Hindlimb muscle (tissue), 1 donor: ENCODE measurements at places on chromosomes 6 and 20. TPM values are rescaled to one million over a fixed set of nuclear protein-coding genes. Genes with fewer than 3 reads are reported as not detected.

GRCh38 chr6:148441454-148441911, 98.8 kb downstream of the SASH1 start:
- DNase-seq = no peak

DNA sequence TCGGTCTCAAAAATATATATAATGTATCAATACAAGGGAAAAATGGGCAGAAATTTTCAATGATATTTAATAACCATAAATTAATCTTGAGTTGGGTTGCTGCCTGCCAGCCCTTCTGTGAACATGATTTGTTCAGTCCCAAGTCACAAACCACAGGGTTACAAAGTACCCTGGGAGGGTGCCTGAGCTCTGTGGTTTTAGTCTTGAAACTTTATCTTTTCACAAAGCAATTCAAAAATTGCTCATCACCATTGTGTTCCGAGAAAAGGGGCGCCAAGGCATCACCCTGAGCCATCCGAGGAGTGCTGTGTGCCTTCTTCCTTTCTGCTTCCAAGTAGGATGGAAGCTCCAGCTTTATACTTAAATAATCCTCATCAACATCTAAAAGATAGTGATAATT, 141.6 kb upstream of the AKAP12 start:
- DNase-seq = no peak

DNA sequence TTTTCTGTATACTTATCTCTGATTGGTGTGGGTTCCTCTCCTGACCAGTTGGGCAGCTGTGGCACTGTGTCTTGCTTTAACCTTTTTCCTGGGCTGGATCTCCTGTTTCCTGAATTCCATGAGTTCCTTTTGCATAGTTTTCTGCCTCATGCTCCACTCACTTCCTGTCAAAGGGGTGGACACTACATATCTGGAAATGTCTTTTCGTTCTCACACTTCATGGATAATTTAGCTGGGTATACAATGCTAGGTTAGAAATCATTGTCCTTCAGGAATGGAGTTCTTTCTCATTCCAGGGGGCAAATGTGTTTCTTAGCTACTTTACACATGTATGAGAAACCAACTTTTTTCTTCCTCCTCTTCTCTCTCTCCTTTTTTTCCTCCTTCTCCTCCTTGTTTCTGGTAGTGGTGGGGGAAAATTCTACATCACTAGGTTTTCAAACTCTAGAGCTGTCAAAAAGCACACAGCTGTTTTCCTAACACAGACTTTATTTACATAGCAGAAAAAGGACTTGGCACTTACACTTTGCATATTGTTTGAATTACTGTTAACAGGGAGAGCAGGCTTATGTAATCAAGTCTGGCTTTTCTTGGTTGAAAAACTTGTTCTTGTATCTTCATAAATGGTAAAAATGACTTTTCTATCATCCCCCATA, 9.0 kb upstream of the DDX27 start:
- no peak for DNase-seq

DNA sequence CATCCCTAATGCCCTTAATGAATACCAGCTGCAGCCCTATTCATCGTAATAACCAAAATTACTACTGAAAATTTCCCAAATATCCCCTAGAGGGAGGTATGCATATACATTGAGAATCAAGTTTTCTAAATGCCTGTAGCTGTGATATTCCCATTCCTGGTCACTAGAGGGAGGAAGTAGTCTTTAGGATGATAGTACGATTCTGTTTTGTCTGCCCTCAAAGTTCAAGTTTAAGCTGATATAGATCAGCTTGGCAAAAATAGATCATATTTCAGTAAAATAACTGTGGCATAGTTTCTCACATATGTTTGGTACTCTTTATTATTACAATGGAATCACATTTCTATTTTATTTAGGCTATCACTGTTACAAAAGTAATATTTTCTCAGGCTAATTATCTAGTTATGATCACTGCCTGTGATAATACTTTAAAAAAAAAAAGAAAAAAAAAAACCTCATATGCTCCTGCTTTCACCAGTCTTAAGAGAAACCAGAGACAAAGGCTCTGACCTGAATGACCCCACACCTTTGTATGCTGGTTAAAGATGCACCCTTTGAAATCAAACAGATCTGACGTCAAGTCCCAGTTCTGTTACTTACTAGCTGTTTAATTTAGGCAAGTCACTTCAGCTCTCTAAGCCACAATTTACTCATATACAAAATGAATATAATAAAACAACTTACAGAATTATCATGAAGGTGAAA, 11.0 kb downstream of the TSPYL1 start:
- DNase-seq = peak; percentile 57

OR12D3 gene
- not detected for polyA plus RNA-seq

DNA sequence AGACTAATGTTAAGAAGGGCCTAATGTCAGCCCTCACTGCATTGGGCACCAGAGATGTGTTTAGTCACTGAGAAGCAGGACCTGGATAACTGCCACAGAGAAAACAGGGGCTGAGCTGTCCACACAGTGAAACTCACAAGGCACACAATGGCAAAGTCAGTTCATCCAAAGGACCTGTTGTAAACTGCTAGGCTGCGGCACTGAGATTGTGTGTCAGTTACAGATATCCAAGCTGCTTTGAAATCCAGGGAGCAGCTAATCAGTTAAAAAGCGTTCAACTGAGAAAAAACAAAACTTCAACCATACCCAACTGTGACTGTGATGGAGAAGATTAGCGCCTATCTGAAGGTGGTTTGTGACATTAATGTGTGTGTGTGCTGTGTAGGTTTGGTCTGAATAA, 27.8 kb upstream of the TMEM14A start:
- no peak for DNase-seq

GRCh38 chr20:62696989-62697388, 11.6 kb upstream of the NTSR1 start:
- no peak for DNase-seq

DNA sequence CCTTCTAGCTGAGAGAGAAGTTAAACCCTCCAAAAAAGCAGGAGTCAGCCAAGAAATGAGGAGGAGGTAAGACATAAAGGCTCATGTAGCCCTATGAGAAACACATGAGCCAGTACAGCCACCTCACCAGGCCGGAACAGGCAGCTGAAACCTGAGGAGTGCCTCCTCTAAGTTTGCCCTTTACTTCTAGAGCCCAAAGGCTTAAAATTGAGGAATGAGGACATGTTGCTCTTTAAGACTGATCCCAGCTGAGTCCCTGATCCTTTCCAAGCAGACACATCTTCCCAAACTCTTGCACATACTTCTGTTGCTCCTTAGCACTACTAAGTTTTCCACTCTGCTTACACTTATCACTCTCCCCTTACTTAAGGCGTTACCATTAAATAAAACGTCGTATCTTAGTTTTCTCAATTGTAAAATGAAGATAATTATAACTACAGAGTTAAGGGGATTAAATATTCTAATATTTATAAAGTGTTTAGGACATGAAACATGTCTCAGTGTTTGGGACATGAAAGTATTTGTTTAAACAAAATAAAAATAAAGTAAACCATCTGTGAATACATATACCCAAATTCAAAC, 124.0 kb downstream of the OGFRL1 start:
- no peak for DNase-seq

DNA sequence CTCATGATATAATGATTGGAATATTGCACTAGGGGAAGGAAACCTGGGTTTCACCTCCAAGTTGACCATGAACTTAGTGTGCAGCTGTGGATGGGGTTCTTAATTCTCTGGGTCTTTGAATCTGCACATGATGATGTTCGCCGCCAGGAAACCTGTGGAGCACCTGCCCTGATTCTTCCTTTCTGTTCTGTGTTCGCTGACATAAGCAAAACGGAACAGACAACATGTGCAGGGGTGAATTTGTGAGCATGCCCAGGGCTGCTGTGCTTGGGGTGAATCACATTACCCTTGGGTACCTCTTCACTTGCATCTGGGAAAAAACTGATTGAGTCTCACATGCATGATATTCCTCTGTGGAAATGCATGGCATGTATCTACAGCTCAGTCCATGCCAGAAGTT, 48.8 kb downstream of the CAP2 start:
- no peak for DNase-seq

PTK7 gene
- 53.6 TPM for polyA plus RNA-seq
